Kidney tubule cell (primary cell): ENCODE measurements at places on chromosomes 3 and 15.

DNA sequence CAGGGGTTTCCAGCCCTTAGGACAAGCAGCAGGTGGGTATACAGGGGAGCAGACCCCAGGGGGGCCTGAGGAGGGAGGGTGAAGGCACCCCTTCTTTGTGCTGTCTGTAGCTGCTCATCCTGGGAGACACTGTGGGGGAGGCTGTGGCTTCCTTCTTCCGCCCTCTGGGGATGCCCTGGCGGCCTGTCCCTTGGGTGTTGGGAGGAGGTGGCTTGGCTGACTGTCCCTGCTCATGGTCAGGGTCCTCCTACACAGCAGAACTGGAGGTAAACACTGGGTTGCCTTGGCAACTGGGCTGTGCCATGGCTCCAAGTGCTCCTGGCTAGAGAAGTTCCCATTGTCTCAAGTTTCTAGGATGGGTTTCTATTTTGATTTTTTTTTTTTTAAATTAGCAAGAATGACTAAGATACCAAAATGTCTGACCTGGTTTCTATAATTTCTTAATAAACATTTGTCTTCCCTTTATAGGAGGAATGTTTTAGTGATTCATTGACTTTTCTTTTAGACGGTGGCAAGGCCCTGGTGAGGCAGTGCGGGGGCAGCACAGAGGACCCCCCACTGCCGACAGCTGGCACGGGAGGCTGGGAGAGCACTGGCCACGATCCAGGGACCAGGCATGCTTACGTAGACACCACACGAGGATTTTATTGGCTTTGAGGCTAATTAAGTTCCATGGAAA is 12.4 kb downstream of the KLF13 start:
- DNase-seq = peak; percentile 86

- no peak for DNase-seq
Observed at GRCh38 chr15:78345396-78346125, 5.4 kb downstream of the CRABP1 start.

DNA sequence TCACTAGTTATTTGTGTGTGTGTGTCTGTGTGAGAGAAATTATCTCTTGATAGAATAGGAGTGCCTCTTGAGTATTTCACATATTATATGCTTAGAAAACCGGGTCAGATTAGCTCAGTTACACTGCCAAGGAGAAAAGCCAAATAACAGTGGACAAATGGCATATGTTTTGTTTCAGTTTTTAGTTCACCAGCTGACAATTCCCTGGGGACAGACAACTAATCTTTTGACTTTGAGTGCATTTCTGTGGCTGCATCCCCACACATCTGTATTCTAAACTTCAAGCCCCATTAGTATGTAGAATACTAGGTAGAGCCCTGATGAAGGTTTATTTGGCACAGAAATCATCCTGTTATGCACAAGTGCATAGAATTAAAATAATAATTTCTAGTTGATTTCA is 227.7 kb upstream of the CNTN3 start:
- no peak for DNase-seq

DNA sequence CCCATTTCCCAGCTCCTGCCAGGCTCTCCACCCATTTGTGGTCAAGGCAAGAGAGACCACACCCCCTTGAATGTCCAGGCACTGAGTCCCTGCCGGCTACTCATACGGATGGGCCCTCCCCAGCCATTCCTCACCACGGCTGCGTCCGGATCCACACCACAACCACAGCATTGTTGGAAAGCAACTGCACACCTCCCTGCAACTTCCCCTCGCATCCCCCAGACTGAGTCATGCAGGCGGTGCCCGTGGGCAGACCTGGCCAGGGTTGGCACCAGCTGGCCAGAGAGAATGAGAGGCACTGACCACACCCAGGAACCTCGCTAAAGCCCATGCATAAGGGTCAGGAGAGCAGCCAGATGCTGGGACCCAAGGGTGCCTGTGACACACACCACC is 30.5 kb downstream of the LOXL1 start:
- DNase-seq = peak; percentile 97

DNA sequence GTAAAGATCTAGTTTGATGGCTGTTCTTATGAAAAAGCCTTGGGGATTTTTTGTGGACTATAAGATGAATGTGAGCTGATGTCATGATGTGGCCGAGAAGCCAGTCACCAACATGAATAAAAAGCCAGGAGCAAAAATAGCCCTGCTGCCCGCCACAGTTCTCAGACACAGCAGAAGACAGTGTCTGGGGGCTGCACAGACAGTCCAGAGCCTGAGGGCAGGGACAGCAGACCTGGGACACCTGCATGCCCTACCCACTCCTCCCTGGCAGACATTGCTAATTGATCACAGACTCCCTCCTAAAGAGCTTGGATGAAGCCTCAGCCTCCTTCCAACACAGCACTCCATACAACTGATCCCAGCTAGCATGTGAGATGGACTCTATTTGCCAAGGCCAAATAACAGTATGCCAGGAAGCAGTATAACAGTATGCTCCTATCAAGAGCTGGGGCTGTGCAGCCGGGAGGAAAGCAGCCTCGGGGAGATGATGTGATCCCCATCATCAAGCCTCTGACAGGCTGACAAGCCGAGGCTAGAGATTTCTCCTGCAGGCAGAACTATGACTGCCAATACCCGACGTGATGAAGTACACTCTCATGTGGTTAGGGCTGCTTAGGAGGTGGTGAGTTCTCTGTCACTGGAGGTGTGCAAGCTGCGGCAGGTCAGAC is 105.4 kb upstream of the RPL32 start:
- no peak for DNase-seq

DNA sequence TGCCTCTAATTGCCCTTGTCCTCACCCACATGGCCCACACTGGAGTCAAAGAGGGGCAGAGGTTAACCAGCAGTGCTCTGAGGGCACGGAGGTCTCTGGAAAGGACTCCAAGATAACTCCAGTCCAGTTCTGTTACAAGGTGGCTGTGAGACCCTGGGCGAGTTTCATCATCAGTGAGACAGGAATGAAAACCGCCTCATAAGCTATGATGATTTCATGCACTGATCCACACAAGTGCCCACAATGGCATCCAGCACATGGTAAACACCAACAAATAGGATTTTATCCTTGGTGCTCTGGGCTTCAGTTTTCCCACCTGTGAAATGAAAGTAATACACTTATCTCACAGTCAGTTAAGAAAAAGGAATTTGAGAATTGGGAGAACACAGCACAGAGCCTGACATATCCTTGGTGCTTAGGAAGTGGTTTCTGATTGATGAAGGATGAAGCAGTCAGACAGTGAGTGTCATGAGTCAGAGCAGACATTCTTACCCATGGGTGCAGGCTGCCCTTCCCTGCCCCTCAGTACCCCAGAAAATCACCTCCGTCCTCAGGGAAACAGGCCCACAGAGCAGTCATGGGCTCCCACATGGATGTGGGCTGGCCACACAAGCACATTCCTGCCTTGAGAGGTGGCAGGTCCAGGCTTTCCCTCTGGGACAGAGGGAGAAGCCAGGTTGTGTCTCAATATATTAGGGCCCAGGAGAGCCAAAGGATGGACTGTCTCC is 48.4 kb downstream of the DAPK2 start:
- peak; percentile 51 for DNase-seq

DNA sequence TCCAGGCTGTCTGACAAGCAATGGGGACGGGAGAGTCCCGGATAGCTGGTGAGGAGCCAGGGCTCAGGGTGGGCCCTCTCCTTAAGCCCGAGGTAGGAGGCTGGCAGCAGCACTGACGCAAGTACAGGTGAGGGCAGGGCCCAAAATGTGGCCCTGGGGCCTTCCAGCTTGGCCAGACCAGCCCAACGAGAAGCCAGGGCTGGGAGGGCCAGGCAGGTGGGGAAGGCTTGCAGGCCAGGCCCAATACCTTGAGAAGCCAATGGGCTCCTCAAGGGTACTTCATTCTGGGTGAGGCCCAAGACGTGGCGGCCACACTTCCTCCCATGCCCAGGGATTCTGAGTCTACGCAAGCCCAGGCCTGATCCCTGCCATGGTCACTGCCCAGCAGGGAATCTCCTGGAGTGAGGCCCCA is 37.2 kb downstream of the AMOTL2 start:
- no peak for DNase-seq

- DNase-seq = no peak
Observed at GRCh38 chr3:103873021-103873420, 1438.2 kb downstream of the ZPLD1 start.

- no peak for DNase-seq
Observed at GRCh38 chr3:54535619-54536018, 392.2 kb downstream of the LRTM1 start.

DNA sequence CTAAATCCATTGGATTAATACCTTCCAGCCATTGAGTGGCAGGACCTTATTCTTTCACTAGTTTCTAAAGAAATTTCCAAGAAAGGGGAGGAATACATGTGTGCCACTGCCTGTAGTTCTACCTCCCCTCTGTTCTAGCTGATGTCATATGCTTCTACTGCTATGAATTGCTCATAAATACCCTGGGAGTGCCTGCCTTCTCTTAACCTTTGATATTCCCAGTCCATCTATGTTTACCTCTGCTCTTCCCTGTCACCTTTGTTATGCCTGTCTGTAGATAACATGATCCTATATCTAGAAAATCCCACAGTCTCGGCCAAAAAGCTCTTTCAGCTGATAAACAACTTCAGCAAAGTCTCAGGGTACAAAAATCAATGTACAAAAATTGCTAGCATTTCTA is 486.9 kb upstream of the ARRDC4 start:
- no peak for DNase-seq

- DNase-seq = peak; percentile 51
Observed at GRCh38 chr3:30502051-30502741, 104.2 kb upstream of the TGFBR2 start.

- DNase-seq = no peak
Observed at GRCh38 chr15:91916051-91916450, 62.5 kb downstream of the SLCO3A1 start.

GRCh38 chr3:31999907-32000439 is 18.4 kb downstream of the ZNF860 start:
- DNase-seq = peak; percentile 39

DNA sequence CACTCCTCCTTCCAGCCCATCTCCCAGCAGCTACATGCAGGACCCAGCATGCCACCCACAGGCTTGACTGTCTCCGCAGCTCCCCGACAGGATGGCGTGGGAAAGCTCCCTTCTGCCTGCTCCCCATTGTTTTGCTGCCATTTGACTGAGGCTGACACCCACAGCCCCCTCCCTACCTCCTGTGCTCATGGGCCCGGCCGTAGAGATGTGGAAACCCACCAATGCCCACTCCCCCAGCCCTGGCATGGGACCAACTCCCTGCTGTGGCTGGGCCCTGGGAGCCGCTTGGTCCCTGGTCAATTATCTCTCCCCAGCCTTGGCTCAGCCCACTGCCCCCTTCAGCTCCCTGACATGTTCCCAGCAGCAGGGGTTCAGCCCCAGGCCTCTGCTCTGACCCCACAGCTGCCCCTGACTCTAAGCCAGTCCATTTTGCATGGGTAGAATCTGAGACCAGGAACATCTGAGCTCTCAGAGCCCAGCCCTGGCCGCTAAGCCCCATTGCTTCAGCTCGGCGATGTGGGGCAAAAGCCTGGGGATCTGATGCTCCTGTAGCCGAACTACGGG is 8.2 kb downstream of the C3orf22 start:
- no peak for DNase-seq

GRCh38 chr3:58994746-58995330 is 55.0 kb downstream of the CFAP20DC start:
- peak; percentile 84 for DNase-seq

DNA sequence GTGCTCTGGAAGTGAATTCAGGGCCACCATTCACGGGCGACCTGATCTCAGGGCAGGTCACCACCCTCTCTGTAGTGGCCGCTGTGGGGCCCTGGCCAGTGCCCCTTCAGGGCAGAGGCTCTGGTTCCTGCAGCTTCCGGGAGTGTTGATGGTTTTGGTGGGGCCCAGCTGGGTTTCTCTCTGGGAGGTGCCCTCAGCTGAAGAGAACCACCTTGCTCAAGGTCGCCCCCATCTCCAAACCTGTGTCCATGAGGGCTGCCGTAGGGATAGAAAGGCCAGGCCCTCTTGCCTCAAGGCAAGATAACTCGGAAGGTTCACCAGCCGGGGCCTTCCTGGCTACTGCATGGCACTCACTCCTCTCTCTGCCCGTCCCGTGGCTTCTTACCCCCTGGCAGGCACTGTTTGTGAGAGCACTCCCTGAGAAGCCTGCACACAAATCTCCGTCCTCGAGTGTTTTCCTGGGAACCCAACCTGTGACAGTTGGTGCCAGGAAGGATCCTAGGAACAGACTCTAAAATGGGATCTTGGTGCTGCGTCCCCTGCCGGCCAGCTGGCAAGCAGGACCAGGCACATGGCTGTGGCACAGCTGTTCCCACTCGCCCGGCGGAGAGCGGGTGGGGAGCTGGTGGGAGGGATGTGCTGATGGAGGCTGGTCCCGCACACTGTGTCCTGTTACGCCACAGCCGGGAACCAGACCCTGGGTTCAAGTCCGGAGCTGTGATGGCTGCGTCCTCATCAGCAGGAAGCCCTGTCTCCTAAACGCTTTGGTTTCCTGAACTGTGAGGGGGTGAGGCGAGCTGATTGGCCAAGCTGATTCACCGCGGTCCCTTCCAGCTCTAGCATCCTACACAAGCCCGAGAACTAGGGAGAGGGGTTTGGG is 23.2 kb upstream of the PIGZ start:
- DNase-seq = no peak

DNA sequence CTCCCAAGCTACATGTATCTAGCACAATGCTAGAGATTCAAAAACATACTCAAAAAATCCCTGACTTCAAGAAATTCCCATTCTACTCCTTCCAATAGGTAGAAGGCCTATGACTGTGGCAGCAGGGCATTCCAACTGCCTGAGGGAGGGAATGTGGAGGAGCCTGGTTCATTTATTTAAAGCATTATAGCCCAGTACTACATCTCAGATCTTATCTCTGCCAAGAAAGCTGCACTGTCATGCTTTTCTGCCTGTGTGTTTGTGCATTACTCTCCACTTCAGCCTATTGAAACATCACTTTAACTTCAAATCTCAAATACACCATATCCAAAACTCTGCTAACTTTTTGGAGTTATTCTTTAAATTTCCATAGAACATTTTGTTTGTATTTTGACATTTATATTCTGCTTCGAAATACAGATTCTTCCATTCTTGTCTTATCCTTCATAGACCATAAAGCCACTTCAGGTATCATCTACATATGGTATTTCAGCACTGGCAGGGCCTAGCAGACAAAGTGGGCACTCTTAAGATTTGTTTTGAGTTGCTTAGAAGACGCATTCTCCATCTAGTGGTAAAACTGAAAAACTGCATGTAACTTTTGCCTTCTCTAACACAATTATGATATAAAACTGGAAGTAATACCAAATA is 59.1 kb upstream of the NEDD4 start:
- DNase-seq = peak; percentile 65

DNA sequence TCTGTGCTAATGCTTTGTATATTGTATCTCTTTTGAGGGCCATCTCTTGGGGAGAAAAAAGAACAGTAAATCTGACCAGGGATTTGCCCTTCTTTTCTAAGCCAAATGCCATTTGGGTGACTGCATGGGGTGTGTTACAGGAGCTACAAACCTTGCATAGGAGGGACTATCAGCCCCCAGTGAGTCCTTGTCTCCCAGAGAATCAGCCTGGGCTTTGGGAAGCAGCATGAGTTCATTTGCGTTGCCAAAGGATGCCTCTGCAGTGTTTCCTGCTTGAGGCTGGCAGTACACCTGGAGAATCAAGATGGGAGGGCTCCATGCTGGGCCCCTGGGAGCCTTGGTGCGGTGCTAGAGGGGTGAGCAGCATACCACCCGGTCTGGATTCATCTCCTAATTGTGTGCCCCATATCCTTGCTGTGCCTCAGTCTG is 49.6 kb upstream of the POLG start:
- no peak for DNase-seq
